Stimulated activated CD4-positive, alpha-beta T cell treated with anti-CD3 and anti-CD28 coated beads, Interleukin-2, amount 100 ng/mL, for 4 hours (primary cell): ENCODE measurements at places on chromosomes 3 and 15.
A peak's percentile ranks its signal among the peaks of the same experiment; 100 is the strongest.

GRCh38 chr3:178794711-178795110 lies 258.5 kb downstream of the KCNMB2 start:
- DNase-seq = no peak

- DNase-seq = no peak
These were observed 60.8 kb upstream of the GALNT15 start for GRCh38 chr3:16113704-16114103.

- no peak for DNase-seq
These were observed 72.7 kb downstream of the HMG20A start for GRCh38 chr15:77493324-77493907.

GRCh38 chr15:85955501-85956391 lies 123.9 kb upstream of the AGBL1 start:
- DNase-seq = no peak

- no peak for DNase-seq
These were observed 239.0 kb upstream of the LRTM1 start for GRCh38 chr3:55166576-55167555.

GRCh38 chr15:61090386-61091288 lies 138.5 kb downstream of the RORA start:
- no peak for DNase-seq

- DNase-seq = no peak
These were observed 157.1 kb downstream of the RSRC1 start for GRCh38 chr3:158267015-158267414.

DNA sequence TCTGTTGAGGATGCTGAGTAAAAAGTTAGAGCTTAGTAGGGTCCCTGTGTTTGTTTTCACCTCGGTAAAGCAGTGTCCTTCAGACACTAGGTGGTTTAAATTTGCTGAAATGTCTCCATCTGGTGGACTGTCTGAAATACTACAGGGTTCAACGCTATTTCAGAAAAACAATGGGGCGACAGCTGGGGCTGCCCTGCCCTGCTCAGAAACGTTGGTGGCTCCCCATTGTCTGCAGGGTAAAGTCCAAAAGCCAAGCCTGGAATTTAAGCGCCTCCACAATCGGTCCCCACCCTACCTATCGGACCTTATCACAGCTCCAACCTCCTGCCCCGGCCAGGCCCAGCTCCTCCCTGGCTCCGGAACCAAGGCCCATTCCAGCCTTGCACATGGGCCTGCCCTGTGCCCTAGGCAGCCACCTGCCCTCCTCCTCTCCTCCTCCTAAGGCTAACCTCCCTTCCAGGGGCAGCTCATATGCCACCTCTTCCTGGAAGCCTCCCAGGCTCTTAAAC lies 4.3 kb upstream of the TSEN2 start:
- DNase-seq = no peak

GRCh38 chr3:4736284-4736861 lies 242.9 kb upstream of the BHLHE40 start:
- DNase-seq = no peak

GRCh38 chr3:105177576-105177975 lies 189.1 kb upstream of the ALCAM start:
- DNase-seq = no peak

DNA sequence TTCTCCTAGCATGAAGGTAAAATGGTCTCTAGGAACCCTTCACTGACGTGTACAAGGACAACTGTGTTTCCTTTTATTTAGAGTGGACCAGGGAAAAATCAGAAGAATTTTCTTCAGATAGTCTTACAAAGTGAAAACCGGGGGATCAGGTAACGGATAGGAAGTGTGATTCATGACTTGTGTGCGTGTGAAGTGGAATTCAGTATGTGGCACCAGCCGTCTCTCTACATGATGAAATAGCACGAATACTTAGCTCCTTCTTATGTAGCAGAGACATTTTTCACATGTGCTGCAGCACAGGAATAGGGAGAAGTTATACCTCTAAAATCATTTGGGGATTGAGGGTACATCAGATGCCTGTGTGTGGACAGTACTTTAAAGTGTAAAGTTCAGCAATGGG lies 159.2 kb downstream of the MEX3B start:
- no peak for DNase-seq

DNA sequence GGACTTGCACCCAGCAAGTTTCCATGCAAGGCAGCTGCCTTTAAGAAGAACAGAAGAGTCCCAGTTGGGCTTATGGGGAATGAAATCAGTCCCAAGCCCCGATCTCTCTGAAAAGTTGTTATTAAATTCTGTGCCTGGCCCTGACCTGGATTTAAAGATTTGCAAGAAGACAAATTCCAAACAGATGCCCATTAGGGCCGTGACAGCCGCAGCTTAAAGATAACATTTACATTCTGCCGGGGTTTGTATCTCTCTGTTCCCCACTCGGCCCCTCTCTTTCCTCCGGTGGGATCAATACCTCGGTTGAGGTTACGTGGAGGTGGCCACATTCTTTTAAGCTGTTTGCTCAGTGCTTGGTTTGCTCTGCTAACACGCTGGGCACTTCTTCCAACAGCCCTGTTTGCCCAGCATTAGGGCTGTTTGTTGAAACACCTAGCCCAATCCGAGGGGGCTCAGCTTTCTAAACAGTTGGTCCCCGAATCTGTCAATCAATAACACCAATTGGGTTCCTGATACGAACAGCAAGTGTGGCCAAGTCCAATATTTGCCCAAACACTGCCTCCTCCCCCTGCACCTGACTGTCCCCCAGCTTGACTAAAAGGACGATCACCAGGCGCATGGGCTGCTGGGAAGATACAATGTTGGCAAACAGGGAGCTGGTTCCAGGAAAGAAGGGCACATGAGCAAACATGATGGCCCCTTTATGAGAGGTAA lies 108.6 kb downstream of the RPLP1 start:
- no peak for DNase-seq

- no peak for DNase-seq
These were observed 19.0 kb downstream of the SYNM start for GRCh38 chr15:99123713-99124451.

DNA sequence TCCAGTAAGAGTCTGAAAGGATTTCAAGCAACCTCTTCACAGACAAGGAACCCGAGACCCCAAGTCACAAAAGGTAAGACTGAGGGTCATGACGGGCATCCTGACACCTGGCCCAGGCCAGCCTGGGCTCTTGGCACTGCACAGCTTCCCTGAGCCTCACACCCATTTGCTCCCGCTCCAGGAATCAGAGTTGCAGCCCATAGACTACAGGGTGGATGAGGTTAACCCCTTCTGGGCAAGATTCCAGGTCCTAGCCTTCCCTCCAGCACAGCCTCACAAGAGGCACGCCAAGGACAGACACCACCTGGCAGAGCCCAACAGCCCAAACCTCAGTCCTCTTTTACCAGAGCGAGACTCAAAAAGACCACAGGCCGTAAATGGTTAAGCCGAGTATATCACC lies 36.2 kb downstream of the RBPMS2 start:
- no peak for DNase-seq

DNA sequence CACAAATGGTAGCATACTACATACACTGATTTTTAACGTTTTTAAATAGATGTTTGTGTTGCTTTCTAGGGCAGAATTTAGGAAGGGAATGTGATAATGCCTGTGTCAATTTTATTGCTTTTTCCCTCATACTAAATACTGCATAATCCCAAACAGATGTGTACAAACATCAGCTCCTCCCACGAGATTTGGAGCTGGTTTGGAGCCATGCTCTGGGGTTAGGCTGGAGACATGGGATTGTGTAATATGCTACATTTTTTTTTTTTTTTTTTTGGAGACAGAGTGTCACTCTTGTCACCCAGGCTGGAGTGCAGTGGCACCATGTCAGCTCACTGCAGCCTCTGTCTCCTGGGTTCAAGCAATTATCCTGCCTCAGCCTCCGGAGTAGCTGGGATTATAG lies 80.1 kb downstream of the EBLN2 start:
- DNase-seq = no peak

- DNase-seq = no peak
These were observed 502.5 kb upstream of the NAALADL2 start for GRCh38 chr3:174356596-174356995.

GRCh38 chr3:45571969-45572368 lies 22.6 kb upstream of the LIMD1 start:
- no peak for DNase-seq

DNA sequence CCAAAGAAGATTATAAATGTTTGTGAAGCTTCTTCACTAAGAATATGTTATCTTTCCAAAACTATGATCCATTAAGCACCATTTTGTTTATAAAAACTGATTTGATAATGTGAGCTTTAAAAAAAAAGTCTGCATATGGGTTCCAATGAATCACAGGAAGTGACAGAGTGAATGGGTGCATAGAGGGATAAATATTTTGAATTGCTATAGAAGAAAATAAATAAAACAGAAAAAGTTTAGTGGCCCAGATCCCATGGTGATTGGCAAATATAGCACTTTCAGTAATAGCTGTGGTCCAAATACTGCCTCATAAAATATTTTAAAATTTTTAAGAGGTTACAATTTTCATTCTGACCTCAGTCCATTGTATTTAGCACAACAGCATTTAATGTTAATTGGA lies 19.2 kb downstream of the CPA3 start:
- DNase-seq = no peak

GRCh38 chr3:15428539-15428938 lies 1.1 kb downstream of the EAF1 start:
- peak; percentile 11 for DNase-seq

DNA sequence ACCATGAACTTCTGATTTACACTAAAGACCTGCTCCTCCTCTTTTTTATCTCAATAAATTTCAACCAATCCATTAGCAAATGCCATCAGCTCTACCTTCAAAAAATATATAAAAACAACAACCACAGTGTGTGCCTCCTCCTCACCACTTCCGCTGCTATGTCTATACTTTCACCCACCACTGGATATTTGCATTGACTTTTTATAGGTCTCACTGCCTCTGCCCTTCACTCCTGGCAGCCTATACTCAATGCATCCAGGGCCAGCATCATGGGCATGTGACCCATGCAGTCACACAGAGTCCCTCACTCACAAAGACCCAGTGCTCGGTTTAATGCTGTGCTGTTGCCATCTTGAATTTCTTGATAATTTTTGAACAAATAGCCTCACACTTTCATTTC lies 53.5 kb upstream of the CCDC54 start:
- no peak for DNase-seq

DNA sequence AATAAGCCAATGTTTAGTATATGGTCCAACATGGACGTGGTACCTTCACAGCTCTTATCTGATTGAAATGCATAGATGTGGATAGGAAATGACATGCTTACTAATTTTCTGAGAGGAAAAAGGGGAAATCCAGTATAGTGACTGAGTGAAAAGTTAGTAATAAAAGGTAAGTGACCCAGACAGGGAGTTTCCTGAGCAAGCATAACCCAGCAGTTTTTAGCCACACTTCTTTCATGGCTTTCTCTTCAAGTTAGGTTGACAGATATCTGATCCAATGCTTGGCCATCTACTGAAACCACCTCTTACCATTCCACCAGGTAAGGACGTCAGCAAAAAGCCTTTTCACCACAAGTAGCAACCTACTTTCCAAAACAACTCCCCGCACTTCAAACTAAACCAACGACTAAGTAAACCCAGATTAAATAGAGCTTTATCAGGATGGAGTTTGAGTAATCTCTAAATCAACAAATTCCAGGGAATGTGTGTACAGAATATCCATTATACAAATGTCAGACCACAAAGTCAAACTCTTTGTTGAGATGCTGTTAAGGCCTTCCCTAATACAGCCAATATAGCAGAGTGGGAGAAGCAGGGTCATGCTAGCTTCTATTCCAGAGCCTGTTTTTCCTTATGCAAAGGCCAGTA lies 329.7 kb downstream of the RORA start:
- no peak for DNase-seq

DNA sequence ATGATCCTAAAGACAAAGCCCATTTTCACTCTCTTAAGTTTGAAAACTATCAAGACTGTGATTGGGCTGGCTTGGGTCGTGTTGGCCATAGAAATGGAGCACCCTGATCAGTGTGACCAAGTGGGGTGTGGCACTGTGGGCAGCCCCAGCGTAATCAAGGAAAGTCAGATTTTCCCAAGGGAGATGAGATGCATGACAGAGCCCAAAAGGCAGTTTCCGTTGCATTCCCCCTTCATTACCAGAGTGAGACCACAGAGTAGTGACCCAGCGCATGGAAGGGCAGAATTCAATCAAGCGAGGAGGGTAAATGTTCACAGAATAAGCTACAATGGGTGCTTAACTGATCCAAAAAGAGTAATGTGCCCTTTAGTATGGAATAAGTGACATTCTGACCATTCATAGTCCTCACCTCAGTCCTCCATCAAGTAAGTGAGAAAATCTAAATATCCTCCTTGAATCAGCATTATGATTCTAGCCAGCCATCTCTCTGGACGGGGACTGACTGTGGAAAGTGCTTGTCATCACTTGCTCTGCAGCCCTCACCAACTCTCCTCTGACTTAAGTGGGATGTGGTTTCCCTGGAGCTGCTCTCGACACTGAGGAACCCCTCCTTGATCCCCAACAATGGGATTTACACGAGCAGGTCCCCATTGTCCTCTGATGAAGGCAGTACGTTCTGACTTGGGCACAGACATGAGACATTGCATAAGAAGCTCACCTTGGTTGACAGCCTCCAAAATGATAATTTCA lies 430.5 kb downstream of the OCA2 start:
- no peak for DNase-seq

DNA sequence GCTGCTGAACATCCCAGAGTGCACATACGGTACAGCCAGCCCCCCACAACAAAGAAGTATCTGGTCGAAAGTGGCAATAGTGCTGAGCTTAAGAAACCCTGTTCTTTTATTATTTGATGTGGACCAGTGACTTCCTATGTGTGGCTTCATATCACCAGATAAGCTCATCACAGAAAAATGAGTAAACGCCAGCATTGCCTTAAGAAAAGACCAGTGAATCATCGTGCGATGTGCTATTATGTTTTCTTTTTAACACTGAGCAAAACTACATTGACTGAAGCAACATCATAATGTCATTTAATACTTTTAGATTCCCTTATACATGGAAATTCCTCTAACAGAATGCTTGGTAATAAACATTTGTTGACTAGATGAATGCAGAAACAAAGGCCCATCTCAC lies 45.2 kb upstream of the ARRDC4 start:
- DNase-seq = no peak

DNA sequence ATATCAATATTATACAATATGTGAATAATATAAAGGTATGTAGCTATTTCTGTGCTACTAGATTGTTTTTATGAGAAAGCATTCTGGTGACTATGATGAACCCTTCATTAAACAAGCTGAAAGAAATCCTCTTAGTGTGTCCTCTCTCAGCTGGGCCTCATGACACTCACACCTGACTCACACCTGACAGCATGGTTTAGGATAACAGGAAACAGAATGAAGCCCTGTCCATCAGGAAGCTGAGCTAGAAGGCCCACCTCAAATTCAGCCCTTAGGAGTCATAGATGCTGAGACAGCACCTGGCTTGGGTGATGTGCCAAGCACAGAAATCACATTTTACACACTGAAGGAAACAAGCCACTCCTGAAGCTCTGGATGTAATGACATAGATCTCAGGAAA lies 30.8 kb downstream of the CHCHD4 start:
- DNase-seq = no peak
